ENCODE measurements at places on chromosomes 6 and 20. TPM values are rescaled to one million over a fixed set of nuclear protein-coding genes. Genes with fewer than 3 reads are reported as not detected.

TRIM15 gene
- total RNA-seq: not detected

HLA-DQB1 gene
- 74.4 TPM for total RNA-seq

SPAG4 gene
- total RNA-seq: 6.5 TPM

OR2J3 gene
- total RNA-seq: not detected

POPDC3 gene
- not detected for total RNA-seq

RIPOR3 gene
- not detected for total RNA-seq

ENPP1 gene
- total RNA-seq: 0.53 TPM

WFDC5 gene
- 0.63 TPM for total RNA-seq

DDO gene
- total RNA-seq: not detected

SYNDIG1 gene
- total RNA-seq: not detected

WFDC11 gene
- total RNA-seq: not detected

PLN gene
- total RNA-seq: not detected

TRIM40 gene
- not detected for total RNA-seq

SLC17A1 gene
- not detected for total RNA-seq

CNR1 gene
- not detected for total RNA-seq

BMP5 gene
- total RNA-seq: not detected

FRK gene
- not detected for total RNA-seq

CASS4 gene
- 13.2 TPM for total RNA-seq

TBXT gene
- not detected for total RNA-seq

STMND1 gene
- not detected for total RNA-seq

SALL4 gene
- total RNA-seq: not detected

PDE10A gene
- total RNA-seq: not detected

CYP24A1 gene
- not detected for total RNA-seq

LST1 gene
- 74.5 TPM for total RNA-seq

ZNF311 gene
- 0.65 TPM for total RNA-seq

IMPG1 gene
- total RNA-seq: not detected

TSBP1 gene
- total RNA-seq: not detected

TMEM170B gene
- total RNA-seq: 0.48 TPM

CYP39A1 gene
- total RNA-seq: not detected

SLC35D3 gene
- 0.13 TPM for total RNA-seq
